Right cardiac atrium (tissue), 5 donors: ENCODE measurements at places on chromosomes 16 and 17.

DNA sequence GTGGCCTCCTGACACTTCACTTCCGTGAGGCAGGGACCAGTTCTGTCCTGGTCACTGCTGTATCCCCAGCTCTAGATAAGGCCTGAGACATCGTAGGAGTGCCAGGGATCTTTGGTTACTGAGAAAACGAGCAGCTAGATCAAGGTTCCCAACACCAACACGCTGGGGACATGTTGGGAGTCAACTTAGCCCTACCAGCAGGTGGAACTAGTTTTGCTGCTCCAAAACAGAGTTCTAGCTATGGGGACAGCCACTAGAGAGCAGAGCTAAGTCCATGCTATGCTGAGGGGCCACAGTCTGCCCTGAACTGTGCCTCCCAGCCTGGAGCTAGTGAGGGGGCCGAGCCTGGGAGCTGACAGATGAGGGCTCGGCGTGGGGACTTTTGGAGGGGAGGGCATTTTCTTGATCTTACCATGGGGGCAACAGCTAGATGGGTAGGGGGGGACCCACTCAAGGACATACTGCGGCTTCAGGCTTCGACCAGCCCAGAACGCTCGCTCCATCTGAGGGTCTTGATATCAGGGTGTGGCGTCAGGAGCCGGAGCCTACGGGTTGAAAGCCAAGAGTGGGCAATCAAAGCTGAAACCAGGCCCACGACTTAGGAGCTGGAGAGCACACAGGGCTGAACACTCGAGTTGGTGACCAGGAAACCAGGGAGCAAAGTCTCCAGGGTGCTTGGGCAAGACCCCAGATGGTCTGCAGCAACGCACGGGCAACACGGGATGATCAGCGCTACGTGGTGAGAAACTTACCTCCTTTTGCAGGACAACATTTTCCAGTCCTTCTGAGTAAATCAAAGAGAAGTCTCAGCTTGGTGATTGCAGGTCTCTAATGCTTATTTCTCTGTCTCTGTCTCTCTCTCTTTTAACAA, 13.4 kb downstream of the SNX20 start:
- no peak for DNase-seq

DNA sequence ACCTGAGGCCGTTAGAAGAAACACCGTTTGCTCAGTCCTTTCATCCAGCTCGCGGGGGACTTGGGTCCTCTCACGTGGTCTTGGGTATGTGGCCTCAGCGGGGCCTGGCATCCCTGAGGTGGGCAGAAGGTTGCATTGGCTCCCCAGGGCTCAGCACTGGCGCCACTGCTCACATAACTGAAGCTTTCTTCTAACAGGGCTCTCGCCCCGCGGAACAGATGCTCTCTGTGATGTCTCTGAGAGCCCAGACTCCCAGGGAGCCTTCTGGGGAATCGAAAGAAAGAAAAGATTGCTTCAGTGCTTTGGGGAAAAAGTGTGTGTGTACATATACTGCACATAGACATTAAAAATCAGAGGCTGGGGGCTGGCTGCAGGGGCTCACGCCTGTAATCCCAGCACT, 10.1 kb downstream of the MGRN1 start:
- no peak for DNase-seq

DNA sequence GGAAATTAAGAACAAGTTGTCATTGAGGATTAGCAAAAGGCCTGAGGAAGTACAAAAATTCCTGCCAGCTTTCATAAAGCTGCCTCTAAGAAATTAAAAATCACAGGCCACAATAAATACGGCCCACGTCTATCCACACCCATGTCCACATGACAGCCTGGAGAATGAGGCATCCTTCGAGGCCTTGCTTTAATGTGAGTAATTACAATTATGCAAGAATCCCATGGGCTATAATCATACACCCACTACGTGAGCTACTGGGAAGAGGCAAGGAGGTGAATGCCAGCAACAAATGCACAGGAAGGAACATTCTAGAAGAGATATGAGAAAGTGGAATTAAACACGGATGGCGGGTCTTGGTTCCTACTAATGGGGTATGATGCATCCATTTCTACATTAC, 65.4 kb upstream of the ZFHX3 start:
- DNase-seq = no peak

- no peak for DNase-seq
Measured at GRCh38 chr16:84907575-84907974, 87.8 kb downstream of the CRISPLD2 start.

DNA sequence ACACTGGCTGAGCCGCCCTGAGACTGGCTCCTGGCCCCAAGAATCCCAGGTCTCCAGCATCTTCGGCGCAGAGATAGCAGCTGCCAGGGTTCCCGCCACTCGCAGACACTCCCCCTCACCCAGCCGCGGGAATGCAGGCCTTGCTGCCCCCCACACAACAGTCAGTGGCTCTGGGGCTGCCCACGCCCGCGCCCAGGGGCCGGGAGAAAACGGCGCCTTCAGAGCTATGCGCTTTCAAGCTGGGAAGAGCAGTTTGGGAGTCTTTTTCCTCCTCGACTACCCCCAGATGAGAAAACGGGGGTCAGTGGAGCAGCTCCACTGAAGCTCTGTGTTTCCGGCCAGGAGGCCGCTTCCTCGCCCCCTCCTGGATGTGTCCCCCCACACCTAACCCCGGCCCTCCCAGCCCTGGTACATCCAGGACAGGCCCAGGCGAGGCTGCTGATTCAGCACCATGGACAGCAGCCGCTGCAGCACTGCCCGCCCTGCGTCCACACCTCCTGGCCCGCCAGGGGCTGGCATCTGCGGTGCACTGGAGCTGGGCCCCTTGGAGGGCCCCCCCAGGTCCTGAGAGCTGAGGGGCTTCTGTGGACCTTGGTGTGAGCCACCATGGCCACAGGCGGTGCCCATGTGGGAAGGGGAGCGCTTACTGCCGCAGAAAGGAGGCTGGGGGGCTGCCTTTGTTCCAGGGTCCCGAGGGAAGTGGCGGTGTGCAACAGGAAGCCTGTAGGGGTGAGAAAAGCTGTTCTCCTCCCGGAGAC, 35.7 kb downstream of the CACNA1H start:
- peak; percentile 46 for DNase-seq

GRCh38 chr16:81495321-81496234, 51.0 kb downstream of the CMIP start:
- DNase-seq = peak; percentile 81

- DNase-seq = no peak
Measured at GRCh38 chr16:25092441-25092840, 19.1 kb upstream of the LCMT1 start.

- no peak for DNase-seq
Measured at GRCh38 chr17:8552577-8553320, 77.8 kb downstream of the MYH10 start.

DNA sequence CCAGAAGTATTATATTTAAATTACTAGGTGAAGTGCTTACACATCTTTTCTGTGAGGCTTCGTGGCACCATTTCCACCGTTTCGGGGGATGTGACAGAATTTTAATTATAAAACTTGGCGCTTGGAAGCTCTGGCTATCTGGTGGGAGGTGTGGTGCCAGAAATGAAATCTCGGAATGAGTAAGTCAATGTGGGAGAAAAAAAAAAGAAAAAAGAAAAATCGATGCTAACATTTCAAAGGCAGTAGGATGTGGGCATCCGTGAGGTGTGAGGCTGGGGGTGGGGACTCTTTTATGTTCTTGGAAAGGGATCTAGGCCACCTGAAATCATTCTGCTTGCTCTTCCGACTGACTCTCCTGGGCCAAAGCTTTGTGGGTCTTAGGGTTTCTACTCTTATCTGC, 21.9 kb downstream of the CPPED1 start:
- DNase-seq = no peak

- no peak for DNase-seq
Measured at GRCh38 chr16:4218202-4218601, 23.7 kb downstream of the SRL start.

- DNase-seq = no peak
Measured at GRCh38 chr16:73031984-73032383, 15.9 kb downstream of the ZFHX3 start.

DNA sequence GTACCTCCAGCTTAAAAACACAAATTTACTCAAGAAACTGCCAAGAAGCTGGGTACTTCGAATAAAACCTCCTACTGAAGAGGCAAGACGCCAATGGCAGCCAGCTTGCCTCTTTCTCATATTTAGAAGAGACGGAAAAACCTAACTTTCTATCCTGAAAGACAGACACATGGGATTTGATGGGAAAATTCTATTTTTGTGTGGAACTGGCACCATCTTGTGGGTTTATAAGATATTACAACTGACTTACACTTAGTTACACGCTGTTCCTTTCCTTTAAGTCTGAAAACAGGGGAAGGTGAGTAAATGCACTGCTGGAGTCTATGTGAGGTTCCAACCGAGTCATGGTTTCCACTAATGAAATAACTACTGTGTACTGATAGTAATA, 10.3 kb downstream of the ZNF18 start:
- DNase-seq = peak; percentile 66

DNA sequence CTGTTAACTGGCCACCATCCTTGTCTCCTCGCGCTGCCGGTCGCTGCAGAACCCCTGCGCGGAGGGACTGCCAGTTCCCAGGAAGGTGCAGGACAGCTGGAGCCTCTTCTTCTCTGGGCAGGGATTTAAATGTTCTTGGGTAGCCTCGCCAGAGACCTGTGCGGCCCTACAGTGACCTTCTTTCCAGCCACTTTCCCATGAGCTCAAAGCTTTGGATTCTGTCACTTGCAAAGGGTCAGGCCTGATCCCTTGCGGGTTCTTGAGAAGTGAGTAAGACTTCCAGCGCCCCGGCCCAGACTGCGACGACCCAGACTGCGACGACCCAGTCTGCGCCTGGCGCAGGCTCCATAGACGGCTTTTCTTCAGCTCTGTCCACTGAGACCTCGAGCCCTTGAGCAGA, 1.4 kb upstream of the SLFN5 start:
- peak; percentile 51 for DNase-seq

DNA sequence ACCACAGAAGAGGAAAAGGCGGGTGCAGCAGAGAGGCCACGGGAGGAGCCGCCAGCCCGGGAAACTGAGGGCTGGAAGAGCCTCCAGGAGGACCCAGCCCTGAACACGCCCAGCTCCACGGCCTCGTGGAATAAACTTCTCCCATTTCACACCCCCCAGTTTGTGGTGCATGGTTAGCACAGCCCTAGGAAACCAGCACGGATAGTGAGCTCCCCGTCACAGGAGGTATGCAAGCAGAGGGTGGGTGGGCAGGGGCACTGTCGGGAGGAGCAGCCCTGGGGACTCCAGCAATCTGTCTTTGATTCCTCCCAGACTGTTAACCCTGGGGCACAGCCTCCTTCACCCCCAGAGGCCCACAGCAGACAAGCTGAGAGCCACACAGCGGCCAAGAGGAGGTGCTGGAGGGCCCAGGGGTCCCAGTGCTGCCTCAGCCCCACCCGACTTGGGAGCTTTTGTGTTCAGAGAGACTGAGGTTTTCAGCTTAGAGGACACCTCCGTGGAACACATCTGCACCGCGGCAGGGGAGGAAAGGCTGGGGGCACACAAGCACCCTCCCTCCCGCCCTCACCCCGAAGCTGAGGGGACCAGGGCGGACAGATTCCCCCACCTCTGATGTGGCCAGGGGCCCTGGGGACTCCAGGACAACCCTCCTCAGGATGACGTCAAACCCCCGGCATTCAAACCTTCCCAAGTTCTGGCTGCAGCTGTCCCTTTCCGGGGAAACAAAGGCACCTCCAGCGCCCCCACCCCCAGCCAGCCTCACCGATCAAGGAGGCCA, 1.7 kb upstream of the IL17C start:
- DNase-seq = no peak

- DNase-seq = peak; percentile 36
Measured at GRCh38 chr17:21816592-21817567, 124.6 kb downstream of the KCNJ18 start.

- no peak for DNase-seq
Measured at GRCh38 chr16:56944954-56945839, 13.3 kb downstream of the HERPUD1 start.

DNA sequence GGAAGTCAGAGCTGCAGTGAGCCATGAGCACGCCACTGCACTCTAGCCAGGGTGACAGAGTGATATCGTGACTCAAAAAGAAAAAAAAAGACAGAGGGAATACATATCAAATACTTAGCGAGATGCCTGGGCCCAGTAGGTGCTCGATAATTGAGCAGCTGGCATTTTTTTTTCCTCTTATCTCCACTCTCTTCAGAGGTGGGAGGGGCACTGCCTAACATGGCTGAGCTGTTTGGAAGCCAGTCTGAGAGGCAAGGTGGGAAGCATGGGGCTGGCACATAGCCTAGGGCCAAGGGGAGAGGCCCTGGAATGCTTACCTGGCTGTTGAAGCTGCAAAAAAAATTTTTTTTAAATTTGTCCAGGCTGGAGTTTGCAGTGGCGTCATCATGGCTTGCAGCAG, 38.4 kb downstream of the HIC1 start:
- DNase-seq = no peak
